Mesendoderm (in vitro differentiated cells): ENCODE measurements at places on chromosomes 13 and 19.

- H3K4me1 ChIP-seq, result no peaks in the 10 kb centered on the region
- H3K27ac ChIP-seq, result no peak overlapping the region
- no peak for DNase-seq
- H3K36me3 ChIP-seq, result peaks cover 1% of the 10 kb centered on the region
These were observed 38.1 kb downstream of the NUFIP1 start for GRCh38 chr13:44951184-44951583.

DNA sequence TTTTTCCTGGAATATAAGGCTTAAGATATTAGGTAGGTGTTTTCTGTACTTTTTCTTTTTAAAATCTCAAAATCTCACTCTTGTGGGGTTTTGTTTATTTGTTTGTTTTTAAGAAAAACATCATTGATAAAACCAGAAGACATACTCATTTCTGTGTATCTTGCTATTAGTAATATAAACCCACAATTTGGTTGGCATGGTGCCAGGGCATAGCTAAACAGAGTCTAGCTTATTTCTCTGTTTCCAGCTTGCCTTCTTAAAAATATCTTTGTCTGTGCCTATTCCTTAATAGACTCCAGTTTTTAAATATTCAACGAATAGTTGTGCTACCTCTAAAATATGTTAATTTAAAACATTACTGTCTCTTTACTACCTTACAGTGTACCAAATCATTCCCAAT is 1121.9 kb upstream of the PCDH20 start:
- H3K27me3 ChIP-seq, result no peaks in the 10 kb centered on the region
- DNase-seq, result no peak
- H3K4me1 ChIP-seq, result no peaks in the 10 kb centered on the region
- no peaks in the 10 kb centered on the region for H3K36me3 ChIP-seq

- no peaks in the 10 kb centered on the region for H3K36me3 ChIP-seq
- H3K4me3 ChIP-seq, result no peak overlapping the region
- peak; percentile 82 for DNase-seq
- no peaks in the 10 kb centered on the region for H3K27me3 ChIP-seq
These were observed 460.5 kb downstream of the COG6 start for GRCh38 chr13:40116008-40116407.

DNA sequence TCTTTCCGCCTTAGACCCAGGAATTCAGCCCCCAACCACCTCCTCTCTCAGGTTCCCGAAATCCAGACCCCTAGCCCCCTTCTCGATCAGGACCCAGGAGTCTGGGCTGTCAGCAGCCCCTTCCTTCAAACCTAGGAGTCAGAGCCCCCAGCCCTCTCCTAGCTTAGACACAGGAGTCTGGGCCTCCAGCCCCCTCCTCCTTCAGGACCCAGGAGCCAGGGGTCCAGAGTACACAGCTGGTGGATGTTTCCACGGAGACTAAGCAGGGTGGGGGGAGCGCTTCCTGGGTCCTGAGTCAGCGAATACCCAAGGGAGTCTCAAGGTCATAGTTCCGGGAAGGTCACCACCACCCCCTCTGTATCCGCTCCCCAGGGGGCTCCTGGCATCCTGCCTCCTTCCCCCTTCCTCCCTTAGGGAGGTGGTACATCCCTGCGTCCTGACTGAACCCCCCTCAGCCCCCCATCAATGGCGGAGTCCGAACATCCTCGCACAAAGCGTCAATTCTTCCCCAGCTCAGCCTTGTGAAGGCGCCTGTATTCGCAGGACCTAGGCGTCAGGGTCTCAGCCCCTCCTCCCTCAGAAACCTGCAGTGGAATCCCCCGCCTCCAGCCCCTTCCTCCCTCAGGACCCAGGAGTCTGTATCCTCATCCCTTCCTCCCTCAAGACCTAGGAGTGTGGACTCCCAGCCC is 4.6 kb downstream of the CADM4 start:
- H3K27ac ChIP-seq, result no peak overlapping the region
- no peaks in the 10 kb centered on the region for H3K4me1 ChIP-seq
- DNase-seq, result peak; percentile 60
- H3K27me3 ChIP-seq, result peaks cover 8% of the 10 kb centered on the region

- no peaks in the 10 kb centered on the region for H3K27me3 ChIP-seq
- no peak overlapping the region for H3K4me3 ChIP-seq
- H3K27ac ChIP-seq, result no peak overlapping the region
These were observed 9.0 kb upstream of the ATP11A start for GRCh38 chr13:112680741-112681360.

- H3K4me3 ChIP-seq, result no peak overlapping the region
- H3K27me3 ChIP-seq, result no peaks in the 10 kb centered on the region
- no peaks in the 10 kb centered on the region for H3K4me1 ChIP-seq
- no peaks in the 10 kb centered on the region for H3K36me3 ChIP-seq
- no peak overlapping the region for H3K27ac ChIP-seq
- DNase-seq, result no peak
These were observed 6.2 kb upstream of the PGLS start for GRCh38 chr19:17505223-17505622.

DNA sequence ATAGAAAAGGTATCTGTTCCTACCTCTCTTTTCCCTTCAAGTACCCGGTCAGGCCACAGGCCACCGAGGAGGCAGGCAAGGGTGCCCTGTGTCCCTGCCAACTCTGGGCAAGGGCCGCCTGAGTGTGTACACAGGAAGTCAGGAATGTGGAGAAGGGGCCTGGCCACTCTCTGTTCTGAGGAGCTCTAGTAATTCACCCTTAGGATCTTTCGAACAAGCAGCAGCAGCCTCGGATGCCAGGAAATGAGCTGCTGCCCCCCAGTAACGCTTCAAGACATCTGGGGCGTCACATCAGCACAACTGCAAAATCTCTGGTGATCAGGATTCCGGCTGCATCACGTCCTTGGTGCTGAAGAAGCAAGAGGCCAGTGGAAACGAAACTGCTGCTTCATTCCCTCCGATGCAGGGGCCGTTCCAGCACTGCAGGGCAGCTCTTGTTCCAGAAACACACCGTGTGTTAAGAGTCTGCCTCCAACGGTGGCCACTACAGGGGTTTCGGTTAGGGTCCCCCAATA is 2.0 kb downstream of the RAB20 start:
- H3K4me1 ChIP-seq, result peaks cover 6% of the 10 kb centered on the region
- DNase-seq, result no peak
- no peak overlapping the region for H3K27ac ChIP-seq
- H3K36me3 ChIP-seq, result no peaks in the 10 kb centered on the region
